ENCODE measurements at places on chromosomes 13 and 19. TPM values are rescaled to one million over a fixed set of nuclear protein-coding genes. Genes with fewer than 3 reads are reported as not detected.

The SH2D3A gene
- total RNA-seq, result not detected

The ZNF575 gene
- total RNA-seq, result 0.72 TPM

The IFT88 gene
- total RNA-seq, result 22.5 TPM

The ZNF8 gene
- 20.0 TPM for total RNA-seq

The TMC4 gene
- total RNA-seq, result not detected

The XRCC1 gene
- total RNA-seq, result 79.4 TPM

The LILRA1 gene
- not detected for total RNA-seq

The NFIC gene
- 4.1 TPM for total RNA-seq

The TGFB1 gene
- 2.2 TPM for total RNA-seq

The KLK15 gene
- total RNA-seq, result not detected

The TTC9B gene
- 1.7 TPM for total RNA-seq

The RRAS gene
- total RNA-seq, result 2.3 TPM

The SIGLEC5 gene
- total RNA-seq, result not detected

The SRRM5 gene
- total RNA-seq, result 0.51 TPM

The DIRAS1 gene
- 19.9 TPM for total RNA-seq

The GJA3 gene
- total RNA-seq, result not detected

The APOC4 gene
- total RNA-seq, result not detected

The LRFN3 gene
- total RNA-seq, result 36.0 TPM

The CEACAM16 gene
- total RNA-seq, result not detected

The CDX2 gene
- 2.4 TPM for total RNA-seq

The ZNF723 gene
- total RNA-seq, result not detected

The AXL gene
- 6.8 TPM for total RNA-seq

The DAND5 gene
- total RNA-seq, result not detected

The MRPL54 gene
- total RNA-seq, result 41.7 TPM

The CEACAM4 gene
- total RNA-seq, result not detected

The ELSPBP1 gene
- not detected for total RNA-seq

The ZNF432 gene
- total RNA-seq, result 19.9 TPM

The DENND1C gene
- not detected for total RNA-seq

The ARHGEF1 gene
- 62.3 TPM for total RNA-seq

The SPC24 gene
- total RNA-seq, result 71.3 TPM

The NLRP5 gene
- not detected for total RNA-seq

The ATXN8OS gene
- total RNA-seq, result not detected

The PRTN3 gene
- total RNA-seq, result not detected

The TSC22D1 gene
- total RNA-seq, result 119 TPM

The ATP8B3 gene
- total RNA-seq, result 1.5 TPM

The CGB3 gene
- not detected for total RNA-seq
